Retinal pigment epithelial cell (primary cell): ENCODE measurements at places on chromosomes 11 and 22.

DNA sequence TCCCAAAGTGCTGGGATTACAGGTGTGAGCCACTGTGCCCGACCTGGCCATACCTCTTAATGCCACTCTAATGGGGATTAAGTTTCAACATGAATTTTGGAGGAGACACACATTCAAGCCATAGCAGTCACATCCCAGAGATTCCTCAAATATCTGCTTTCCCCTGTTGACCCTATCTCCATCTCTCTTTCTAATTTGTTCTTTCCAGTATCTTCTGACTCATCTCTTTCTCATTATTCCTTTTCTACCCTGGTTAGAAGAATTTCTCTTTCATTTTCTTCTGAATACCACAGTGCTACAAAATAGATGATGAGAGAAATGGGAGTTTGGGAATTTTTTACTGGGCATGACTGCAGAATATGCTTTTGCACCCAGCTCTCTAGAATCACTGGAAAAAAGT lies 5.1 kb downstream of the OR10V1 start:
- DNase-seq, result no peak

DNA sequence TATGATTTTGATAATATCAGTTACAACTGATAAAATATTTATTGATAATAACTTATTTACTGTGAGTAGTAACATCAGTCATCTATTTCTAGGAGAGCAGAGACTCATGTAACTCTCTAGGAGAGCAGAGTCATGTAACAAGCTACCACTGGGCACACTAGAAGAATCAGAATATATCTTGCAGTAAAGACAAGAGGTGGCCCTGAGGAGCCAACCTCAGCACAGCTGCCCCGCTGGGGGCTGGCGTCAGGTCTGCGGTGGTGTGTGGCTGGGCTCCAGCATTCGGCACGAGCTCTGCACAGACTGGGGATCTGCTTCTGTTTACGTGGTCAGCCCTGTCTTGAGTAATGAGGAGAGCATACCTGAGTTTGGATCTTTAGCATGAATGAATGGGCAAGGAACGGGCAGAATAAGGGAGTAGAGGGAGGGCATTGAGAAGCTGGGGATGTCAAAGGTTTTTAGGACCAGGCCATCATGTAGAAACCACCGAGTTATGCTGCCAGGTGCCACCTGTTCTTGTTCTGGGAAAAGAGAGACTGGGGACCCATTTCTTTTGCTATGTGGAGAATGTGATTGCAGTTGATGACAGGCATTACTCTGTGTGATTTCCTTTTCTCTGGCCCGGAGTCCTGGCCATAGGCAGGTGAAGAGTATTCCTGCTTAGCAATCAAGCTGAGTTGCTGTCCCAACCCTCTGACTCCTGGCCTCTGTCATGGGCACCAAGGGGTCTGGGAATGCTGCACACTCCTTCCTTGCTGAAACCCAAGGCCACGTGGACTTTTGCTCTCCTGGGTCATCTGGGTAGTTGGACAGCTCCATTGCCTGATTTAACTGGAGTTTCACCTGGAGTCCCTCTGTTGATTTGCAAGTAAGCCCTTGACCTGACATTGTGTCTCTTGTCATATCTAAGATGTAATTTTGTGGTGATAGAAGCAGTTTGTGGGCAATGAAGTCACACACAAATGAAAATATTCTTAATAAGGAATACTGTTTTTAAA lies 50.9 kb upstream of the HEPHL1 start:
- DNase-seq, result no peak

GRCh38 chr11:16891964-16892363 lies 122.2 kb downstream of the PLEKHA7 start:
- no peak for DNase-seq

DNA sequence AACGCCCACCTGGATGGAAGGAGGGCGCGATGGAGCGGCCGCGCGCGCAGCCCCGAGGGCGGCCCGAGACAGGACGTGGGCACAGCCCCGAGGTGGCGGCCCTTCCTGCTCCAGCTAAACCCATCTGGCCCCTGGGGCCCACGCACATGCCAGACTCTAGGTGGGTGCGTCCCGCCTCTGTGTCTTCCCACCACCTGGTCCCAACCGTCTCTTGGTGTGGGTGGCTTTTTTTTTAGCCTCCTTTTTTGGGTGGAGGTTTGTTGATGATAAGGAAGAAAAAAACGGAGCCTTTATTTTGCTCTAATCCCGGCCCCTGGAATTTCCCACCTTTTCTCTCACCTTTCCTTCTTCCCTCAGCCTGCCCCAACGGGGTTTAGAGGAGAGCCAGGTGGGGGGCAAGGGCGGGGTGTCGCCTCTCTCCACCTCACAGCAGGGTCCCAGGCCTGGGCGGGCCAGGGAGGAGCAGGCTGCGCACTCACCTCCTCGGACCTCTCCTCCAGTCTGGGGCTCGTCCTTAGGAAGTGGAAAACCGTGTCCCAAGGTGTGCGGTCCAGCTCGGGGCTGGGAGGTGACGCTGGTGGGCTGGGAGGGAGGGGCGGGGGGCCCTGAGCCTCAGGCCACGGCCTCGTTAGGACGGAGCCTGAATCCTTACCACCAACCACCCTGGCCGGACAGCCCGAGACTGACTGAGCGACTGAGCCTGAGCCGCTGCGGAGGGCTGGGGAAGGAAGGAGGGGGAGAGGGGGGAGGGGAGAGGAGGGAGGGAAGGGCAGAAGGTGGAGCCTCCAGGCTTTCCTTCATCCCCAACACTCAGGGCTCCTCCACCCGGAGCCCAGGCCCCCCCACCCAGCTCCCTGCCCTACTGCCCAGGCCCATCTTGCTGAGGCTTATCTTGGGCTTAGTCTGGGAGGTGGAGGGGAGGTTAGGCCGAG lies at the start of gene SOX10:
TSS of gene SOX10 (minus strand) at position 696 of the 932 bp plus-strand sequence. CDS start 771 bp downstream, outside the sequence.
- no peak for DNase-seq

DNA sequence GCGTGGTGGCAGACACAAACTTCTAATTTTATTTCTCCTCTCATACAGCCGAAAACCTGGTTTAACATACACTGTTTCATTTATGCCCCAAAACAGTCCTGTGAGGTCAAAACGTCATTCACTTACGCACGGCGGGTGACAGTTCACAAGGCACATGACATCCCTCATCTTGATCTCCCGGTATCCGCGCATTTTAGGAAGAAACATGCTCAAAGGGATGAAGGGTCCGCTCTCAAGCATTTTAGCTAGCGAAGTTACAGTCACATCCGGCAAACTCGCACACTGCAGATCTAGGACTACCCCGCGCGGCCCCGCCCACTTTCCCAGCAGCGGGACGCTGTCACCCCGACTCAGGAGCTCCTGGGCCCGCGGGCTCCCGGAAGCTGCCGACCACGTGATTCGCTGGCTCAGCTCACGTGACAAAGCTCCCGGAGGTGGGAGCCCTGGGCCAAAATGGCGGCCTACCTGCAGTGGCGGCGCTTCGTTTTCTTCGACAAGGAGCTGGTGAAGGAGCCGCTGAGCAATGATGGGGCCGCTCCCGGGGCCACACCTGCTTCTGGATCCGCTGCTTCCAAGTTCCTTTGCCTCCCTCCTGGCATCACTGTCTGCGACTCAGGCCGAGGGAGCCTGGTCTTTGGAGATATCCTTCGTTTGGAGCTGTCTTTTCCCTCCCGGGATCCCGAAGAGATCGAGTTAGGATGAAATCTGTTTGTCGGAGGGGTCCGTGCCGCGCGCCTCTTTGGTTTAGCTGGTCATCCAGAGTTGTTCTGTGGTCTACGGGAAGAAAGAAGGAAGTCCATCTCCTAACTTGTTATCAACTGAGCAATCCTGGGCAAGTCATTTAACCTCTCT lies at the start of gene VPS11:
TSS of gene VPS11 (plus strand) at position 448 of the 852 bp plus-strand sequence. CDS start at position 454, 6 bp downstream.
- peak; percentile 81 for DNase-seq

DNA sequence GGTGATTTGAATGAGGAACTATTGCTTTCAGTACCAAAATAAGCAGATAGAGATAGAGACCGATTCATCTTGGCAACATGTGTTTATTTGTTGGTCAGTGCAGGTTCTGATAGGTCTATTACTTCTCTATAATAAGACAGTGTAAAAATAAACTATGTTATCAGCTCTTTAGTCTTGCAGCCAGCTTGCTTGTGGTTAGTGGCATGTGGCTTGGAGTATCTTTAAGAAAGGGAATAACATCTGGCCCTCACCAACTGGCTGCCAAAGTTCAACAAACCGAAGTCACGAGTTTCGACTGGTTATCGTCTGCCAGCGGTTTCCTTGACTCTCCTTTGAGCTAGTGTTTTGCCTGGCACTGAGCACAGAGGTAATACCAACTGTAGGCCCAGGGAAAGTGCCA lies 71.8 kb downstream of the CTTN start:
- DNase-seq, result no peak

- no peak for DNase-seq
Observed at GRCh38 chr11:20048246-20048645, 112.0 kb downstream of the DBX1 start.

- no peak for DNase-seq
Observed at GRCh38 chr11:120694726-120695125, 183.2 kb downstream of the GRIK4 start.

DNA sequence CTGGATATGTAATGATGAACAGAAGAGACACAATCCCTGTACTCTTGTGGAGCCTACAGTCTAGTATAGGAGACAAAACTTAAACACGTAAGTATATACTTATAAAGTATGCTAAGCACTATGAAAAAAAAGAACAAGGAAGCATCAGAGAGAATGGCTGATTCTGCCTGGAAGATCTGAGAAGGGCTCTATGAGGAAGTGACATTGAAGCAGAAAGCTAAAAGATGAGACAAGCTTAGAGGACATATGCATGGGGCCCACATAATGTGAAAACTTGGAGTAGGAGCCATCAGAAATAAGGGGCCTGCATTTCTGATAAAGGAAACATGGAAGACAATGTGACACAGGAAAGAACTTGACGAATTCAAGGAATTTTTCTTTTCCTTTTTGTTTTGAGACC lies 16.6 kb downstream of the SAA1 start:
- DNase-seq, result no peak

- DNase-seq, result no peak
Observed at GRCh38 chr11:37026326-37026725, 428.3 kb upstream of the RAG2 start.

GRCh38 chr11:77501758-77502157 lies 27.9 kb upstream of the PAK1 start:
- DNase-seq, result no peak

DNA sequence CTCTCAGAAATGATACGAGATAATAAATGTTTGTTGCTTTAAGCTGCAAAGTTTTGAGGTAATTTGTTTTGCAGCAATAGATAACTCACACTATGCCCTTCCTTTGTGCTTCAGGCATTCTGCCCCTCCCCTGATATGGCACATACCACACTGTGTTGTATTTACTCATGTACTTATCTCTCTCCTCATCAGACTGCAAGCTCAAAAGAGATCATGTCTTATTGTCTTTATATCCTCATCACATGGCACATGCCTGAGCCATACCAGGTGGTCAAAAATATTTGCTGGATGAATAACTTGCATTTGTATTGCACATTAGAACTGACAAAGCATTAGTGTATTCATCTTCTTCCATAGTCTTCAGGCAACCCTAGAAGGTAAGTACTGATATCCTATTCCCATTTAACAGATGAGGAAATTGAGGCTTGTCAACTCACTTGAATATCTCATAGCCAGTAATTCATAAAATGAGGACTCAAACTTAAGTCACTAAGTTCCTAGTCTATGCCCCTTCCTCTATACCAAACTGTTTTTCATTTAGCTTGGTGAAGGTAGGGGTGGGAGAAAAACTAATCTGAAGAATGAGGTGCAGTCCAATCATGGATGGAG lies 83.9 kb upstream of the EED start:
- no peak for DNase-seq

DNA sequence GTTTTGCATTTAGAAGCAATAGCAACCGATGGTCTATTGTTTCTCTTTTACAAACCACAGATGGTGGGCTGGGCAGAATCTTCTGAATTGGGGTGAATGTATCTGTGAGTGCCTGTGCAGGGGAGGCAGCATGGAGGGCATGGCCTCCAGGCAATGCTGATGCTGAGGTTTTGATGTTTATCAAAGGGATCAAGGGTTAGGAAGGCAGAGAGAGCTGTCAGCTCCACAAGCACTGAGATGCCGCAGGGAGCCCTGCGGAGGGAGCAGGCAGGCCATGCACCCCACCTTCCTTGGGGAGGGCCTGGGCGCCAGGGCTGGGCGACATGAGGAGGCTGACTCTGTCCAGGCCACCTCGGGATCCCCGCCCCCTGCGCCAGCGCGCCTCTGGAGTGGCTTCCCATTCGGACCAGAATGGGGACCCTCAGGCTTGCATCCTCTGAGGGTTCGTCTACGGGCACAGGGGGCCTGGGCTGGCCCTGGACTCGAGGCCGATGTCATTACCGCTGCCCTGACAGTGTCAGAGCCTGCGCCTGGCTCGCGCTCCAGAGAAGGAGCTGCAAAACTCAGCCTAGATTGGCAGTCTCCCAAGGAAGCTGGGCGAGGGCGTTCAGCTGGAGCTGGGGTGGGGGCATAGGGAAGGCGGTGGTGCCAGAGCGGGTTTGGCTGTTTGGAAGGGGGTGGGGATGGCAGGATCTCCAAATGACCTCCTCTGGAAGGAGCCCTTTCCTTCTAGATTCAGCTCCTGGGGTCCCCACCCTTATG lies 13.9 kb upstream of the TH start:
- no peak for DNase-seq
